NCI-H1092 treated with DMSO at 0.1 percent for 48 hours (cell line): ENCODE measurements at places on chromosomes 1 and 21.

DNA sequence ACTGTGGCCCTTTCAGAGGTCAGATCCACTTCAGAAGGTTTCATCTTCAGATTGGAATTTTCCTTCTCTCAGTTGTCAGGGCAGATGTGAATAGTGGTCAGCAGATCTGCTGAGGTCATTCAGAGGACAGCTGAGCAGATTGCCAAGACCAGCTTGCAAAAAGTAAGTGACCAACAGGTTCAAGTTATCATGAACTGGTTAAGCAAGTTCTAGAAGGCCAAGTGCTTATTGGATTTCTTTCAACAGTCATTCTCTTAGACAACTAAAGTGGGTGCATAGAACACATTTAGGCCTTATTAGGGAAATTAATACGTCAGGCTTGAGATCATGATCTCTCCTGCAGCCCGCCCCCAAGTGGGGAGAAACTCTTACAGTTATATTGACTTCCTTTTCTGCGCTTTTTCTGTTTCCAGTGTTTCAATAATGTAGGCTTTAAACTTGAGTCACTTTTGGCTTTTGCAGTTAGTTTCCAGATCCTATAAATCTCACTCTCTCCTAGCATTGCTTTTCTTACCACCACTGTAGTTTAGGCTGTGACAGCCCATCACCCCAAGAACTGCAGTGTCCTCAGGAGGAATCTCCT, 96.4 kb downstream of the C1orf21 start:
- no peak for DNase-seq

DNA sequence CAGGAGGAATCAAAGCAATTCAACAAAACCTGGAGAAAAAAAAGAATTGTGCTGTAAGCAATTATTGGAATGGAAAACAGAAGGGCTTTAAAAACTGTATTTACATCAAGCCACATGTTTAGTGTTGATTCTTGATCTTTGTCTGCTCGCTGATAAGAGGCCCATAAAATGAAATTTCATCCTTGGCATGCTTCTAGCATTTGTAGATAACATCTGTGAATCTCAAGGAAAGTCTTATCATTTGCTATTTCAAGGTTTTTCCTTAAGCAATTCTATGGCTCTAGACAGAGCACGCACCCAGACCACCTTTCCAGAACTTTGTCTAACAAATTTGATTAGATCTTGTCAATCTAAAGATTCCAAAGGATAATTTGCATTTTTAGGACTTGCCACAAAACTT, 181.0 kb upstream of the FGGY start:
- DNase-seq, result no peak

DNA sequence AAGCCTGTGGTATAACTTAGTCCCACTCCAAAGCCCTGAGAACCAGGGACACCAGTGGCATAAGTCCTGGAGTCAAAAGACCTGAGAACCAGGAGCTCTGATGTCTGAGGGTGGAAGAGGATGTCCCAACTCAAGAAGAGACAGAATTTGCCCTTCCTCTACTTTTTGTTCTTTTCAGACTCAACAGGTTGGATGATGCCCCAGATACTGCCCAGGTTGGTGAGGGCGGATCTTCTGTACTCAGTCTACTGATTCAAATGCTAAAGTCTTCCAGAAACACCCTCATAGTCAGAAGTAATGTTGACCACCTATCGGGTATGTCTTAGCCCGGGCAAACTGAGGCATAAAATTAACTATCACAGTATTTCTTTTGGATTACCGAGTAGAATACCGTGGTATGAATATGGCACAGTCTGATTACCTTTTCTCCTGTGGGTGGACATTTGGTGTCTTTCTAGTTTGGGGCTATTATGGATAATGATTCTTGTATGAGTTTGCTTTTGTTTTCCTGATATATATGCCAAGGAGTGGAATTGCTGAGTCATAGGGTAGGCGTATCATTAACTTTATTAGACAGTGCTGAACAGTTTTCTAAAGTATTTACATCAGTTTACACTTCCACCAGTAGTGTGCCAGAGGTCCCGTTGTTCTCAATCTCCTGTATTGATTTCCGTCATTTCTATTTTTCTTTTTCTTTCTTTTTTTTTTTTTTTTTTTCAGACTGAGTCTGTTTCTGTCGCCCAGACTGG, 3.2 kb upstream of the CHAF1B start:
- DNase-seq, result no peak

- DNase-seq, result no peak
Observed at GRCh38 chr1:24362982-24363614, 43.9 kb downstream of the GRHL3 start.

- no peak for DNase-seq
Observed at GRCh38 chr1:206125346-206125745, 8.2 kb upstream of the AVPR1B start.

DNA sequence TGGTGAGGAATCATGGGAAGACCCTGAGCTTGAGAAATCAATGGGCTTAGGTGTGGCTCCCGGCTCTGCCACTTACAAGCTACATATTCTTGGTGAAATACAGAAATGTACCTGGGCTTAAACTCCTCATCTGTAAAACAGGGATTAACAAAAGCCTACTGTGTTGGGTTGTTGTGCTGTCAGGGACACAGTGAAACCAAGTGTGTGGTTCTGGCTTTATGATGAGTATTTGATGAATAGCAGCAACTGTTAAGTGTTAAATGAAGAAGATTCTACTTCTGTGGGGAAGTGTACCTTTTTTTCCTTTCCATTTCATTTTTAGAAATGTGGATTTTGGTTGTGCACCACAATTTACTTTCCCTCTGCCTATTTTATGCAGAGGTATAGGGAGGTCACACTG, 41.1 kb upstream of the DUSP10 start:
- DNase-seq, result no peak

DNA sequence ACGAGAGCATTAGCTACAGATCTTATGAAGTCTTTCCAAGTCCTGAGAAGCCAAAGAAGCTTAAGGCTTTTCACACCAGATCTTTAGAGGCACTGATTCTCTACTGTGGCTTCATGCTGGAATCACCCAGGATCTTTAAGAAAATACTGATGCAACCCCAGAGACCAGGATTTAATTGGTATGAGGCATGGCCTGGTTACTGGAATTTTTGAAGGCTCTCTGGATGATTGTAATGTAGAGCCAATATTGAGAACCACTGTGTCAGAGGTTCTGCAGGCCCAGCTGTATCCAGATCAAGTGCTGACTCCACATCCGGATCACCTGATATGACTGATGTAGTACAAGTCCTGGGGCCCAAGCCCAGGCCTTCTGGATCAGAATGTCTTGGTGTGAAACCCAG, 105.7 kb downstream of the PLPPR5 start:
- DNase-seq, result no peak

- no peak for DNase-seq
Observed at GRCh38 chr1:220380885-220381284, 108.6 kb upstream of the RAB3GAP2 start.

DNA sequence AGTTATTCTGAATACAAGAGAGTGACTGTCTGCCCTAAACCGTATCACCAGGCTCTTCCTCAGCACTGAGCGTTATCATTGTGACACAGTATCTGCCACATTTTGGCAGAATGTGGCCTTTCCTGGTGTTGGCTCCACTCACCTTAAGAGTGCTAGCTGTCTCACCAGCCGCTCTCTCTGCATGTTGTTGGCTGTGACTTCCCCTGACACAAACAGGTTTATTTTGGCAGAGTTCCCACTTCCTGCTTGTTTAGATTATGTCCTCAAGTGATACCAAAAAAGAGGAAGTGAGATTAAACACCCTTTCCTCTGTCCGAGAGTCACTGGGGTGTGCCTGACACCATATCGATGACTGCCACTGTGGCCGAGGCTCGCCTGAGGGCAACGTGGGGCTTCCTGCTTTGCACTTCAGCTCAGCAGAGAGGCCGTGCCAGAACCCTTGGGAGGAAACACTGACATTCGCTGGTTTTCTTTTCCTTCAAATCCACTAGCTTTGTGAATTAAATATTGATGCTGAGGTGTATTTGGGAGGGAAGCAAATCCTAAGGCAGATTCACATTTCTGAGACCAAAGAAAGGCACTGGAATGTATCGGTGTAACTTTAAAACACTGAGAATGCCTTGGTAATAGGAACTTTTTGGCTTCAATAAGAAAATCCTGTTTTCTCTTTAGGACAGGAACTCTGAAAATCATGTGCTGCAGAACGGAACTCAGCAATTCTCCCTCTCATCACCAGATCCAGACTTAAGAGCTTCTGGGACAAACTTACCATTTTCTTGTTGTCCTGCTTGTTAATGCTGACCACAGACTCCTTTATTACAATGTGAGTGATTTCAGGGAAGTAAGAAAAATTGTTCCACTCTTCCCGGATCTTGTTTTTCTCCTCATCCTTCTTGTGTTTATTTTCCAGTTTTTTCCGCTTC, 102.1 kb downstream of the JAK1 start:
- DNase-seq, result no peak

GRCh38 chr21:37939251-37939650, 23.0 kb upstream of the KCNJ6 start:
- DNase-seq, result no peak

DNA sequence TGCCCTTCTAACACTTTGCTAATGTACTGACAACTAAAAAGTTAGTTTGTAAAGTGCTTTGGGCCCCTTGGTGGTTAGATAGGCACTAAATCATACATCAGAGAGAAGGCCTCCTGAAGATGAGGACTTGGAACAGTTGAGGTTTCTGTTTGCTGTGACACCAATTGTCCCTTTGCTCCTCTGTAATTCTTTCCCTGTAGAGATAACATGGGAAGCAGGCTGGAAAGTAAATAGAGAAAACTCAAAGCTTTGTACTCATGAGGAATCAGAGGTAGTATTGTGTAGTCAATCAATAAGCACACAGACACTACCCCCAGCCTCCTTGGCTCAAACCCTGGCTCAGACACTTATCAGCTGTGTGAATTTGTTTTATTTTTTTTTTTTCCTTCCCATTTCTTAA, 31.6 kb upstream of the BARHL2 start:
- no peak for DNase-seq

- DNase-seq, result no peak
Observed at GRCh38 chr1:87563211-87563610, 234.5 kb downstream of the LMO4 start.

DNA sequence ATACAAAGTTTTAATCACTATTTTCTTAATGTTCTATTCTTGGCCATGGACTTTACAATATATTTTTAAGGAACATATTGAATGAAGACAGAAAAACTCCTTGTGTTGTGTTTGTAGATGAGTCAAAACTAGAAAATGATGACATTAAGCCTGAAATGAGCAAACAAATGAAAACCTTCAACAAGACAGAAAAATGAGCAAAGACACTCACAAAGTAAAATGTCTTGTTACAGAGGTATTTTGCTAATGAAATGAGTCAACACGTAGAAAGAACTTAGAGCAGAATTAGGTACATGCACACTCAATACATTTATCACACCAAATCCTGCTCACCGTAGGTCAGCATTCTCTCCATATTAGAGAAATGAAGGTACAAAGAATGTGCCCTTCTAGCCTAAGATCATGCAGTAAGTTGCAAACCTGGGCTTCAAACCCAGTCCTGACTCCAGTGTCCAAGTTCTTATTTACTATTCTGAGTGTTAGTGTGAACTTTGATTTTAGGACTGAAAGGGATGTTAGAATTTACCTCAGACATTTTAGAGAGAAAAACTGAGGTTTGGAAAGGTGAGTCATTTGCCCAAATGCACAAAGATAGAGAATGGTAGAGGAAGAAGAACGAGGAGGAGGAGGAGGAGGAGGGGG, 133.9 kb upstream of the SGIP1 start:
- DNase-seq, result no peak

DNA sequence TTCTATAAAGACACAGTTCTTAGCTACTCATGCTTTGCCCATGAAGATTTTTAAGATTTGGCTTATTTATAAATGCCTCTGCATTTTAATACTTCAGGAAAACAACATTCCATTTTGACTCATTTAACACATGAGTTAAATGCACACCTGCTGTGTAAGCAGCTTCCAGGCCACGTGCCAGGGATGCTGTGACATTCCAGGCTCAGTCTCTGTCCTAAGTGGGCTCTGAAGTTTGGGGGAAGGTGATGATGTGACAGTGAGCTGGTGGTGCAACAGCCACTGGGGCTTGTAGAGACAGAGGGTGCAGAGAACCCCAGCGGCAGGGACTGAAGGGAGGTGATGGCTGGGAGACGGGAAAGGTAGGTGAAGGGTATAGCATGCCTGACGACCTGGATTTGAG, 40.7 kb downstream of the HHAT start:
- DNase-seq, result no peak

- DNase-seq, result no peak
Observed at GRCh38 chr1:76106719-76107235, 32.2 kb downstream of the ST6GALNAC3 start.

- DNase-seq, result no peak
Observed at GRCh38 chr1:21084111-21084810, 92.4 kb downstream of the EIF4G3 start.

DNA sequence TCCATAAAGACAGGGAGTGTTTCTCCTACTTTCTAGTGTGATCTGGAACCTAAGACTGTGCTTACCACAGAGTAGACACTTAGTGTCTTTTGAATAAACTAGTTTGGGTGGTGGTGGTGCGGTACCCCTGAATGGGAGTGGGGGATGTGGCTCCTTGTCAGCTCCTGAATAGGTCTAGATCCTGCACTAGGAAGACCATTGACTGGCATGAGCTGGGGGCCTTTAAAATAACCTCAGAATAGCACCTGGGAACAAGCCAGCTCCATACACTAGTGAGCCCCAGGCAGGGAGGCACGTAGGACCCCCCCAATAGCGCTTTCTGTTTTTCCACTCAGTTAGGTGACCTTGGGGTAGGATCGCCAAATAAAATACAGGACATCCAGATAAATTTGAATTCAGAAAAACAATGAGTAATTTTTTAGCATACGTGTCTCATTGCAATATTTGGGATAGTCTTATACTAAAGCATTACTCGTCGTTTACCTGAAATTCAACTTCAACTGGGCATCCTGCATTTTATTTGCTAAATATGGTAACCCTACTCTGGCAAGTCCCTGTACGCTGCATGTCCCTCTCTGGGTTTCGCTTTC, 45.6 kb downstream of the AZIN2 start:
- no peak for DNase-seq

DNA sequence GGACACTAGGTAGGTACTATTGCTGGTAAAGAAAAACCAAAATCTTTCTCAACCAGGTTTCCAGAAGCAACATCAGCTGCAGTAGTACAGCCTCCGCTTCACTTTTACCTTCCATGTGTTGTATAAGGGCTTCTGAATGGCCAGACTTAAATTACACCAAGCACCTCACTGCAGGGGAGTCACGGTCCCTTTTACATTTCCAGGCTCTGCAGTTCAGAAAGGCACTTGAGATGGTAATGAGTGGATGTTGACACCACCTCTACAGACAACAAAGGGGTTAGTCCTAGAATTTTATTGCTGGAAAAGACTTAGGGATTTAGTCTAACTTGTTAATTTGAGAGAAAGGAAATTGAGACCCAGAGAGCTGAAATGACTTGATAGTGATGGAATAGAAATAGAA, 12.0 kb upstream of the DUSP12 start:
- DNase-seq, result no peak

DNA sequence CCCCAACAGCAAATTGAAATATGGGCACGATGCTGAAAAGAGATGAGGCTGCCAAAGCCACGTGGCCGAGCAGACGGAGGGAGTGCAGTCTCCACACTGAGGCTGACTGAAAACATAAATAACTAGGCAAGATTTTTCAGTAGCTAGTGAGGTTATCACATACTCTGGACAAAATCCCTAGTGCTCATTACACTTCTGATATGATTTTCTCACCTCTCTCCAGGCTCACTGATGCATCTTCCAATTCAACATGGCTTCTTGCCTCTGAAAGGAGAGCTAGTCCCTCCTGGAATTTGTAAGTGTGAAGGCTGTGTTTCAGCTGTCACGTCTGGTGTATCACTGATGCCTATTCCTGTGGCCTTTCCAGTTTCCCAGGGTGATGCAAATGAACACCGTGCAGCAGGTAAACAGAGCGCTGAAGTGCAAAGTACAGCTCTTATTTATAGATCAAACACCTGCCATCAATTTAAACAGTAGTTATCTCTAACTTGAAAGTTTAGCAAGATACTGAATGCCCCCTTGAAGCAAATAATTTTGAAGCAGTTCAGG, 656.1 kb downstream of the KIF26B start:
- no peak for DNase-seq
